ENCODE measurements at places on chromosomes 2 and 18.
A peak's percentile ranks its signal among the peaks of the same experiment; 100 is the strongest.

- DNase-seq, result no peak
These were observed 63.6 kb downstream of the ACKR3 start for GRCh38 chr2:236633219-236633570.

DNA sequence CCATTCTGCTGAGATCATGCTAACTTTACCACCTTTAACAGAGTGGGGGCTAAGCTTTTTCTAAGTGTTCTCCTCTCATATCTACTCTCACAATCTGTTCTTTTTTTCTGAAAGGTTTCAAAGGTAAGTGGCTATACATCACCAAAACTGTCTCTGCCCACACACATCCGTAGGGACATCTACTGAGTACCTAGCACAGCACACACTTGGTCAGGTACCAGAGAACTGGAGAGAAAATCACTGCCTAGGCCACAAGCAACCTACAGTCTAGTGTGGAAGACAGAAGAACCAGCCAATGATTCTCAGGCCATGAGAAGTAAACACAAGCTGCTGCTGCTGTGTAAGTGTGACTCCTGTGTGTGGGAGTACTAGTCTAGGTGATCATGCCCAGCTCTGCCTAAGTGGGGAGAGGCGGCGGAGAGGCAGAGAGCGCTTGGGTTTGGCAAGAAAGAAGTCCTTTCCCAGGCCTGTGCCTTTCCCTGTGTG, 176.1 kb upstream of the ZFP36L2 start:
- DNase-seq, result no peak

- DNase-seq, result no peak
These were observed 691.9 kb upstream of the TMEFF2 start for GRCh38 chr2:192886636-192887035.

DNA sequence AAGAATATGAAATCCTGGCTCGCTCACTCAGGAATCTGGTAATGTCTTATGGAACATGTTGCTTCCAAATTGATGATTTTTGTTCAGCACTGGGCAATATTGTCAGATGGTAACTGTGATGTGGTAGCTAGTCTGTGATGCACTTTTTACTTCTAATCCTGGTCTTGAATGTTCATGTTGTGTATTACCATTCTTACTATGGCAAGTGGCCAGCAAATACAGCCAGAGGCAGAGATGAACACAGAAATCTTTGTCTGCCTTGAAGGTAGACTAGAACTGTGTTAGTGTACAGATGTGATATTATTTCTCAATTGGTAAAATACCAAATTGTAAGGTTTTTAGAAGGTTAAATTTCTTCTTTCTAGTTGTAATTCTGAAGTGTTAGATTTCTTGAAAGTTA, 83.3 kb downstream of the UBE2E3 start:
- DNase-seq, result no peak

- DNase-seq, result no peak
These were observed 40.9 kb downstream of the RNF144A start for GRCh38 chr2:6957910-6958615.

DNA sequence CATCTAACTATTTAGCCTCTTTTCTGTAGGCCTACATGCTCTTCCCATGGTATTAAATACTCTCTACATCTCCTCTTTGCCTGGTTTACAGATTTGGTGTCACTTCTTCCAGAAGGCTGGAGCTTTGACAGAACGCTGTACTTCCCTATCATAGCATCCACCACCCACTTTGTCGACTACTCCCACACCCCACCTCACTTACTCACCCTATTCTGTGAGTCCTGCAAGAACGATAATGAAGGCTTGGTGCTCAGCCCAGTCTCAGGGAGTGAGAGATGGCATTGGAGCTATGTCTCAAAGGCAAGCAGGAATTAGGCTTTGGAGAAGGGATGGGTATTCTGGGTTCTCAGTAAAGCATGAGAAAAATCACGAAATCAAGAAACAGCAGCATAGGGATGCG, 20.3 kb upstream of the KDM3A start:
- DNase-seq, result no peak

DNA sequence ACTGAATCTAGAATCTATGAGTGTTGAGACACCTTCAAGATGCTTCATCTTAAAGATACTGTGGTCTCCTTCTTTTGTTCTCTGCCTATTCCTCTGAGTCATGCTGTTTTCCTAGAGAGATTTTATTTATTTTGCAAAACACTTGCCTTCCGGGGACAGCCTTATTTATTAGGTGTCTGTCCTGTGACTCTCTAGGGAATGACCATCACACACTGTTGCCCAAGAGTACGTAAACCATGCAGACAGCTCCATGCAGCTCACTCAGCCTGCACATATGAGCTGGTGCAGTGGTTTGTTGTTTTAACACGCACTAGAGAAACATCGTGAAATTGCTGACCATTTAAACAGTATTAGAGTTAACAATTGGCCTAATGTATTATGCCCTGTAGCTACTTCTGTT, 12.4 kb upstream of the ADCYAP1 start:
- no peak for DNase-seq

GRCh38 chr2:221571025-221571550, 1.0 kb downstream of the EPHA4 start:
- no peak for DNase-seq

- no peak for DNase-seq
These were observed 60.4 kb downstream of the COL4A4 start for GRCh38 chr2:227103583-227103982.

- DNase-seq, result no peak
These were observed 28.8 kb upstream of the INO80C start for GRCh38 chr18:35526495-35527059.

DNA sequence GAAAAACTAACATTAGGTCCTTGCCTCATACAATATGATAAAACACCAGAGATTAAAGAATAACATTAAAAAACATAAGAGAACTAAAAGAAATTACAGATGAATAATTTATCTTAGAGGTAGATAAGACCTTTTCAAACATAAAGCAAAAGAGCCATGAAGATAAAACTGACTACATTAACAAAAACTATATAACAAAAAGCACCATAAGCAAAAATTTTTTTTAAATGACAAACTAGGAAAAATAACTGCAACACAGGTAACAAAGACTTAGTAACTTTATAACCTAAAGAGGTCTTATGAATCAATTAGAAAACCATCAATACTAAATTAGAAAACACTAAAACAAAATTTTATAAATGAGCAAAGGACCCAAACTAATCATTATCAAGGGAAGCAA, 16.3 kb upstream of the SERTAD2 start:
- DNase-seq, result no peak

GRCh38 chr2:170141865-170142264, 36.1 kb upstream of the MYO3B start:
- DNase-seq, result no peak

DNA sequence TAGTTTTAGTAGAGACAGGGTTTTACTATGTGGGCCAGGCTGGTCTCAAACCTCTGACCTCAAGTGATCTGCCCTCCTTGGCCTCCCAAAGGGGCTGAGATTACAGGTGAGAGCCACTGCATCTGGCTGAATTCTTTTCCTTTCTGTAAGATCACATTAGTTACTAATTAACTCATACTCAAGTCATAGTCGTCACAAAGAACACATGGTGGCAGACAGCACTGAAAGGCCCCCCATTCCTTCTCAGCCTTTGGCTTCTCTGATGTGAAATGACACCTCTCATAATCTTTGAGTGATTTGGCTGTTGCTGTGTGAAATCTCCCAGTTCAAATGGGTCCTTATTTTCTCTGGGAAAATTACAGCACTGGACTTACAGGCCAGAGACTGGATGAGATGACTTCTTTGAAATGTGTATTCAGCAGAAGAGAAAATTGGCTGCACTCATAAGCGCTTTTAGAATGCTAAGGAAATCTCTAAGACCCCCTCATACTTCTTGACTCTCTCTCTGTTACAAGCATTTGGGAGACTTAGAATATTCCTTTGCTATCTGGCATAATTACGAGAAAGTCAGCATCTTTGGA, 764.8 kb downstream of the RNF144A start:
- DNase-seq, result no peak

- no peak for DNase-seq
These were observed 59.5 kb upstream of the BCL2L11 start for GRCh38 chr2:111061191-111061590.

- no peak for DNase-seq
These were observed 58.1 kb downstream of the ST3GAL5 start for GRCh38 chr2:85830645-85831044.

GRCh38 chr2:26344581-26345282, 1.2 kb upstream of the SELENOI start:
- peak; percentile 87 for DNase-seq

- DNase-seq, result no peak
These were observed 421 bp upstream of the CNTNAP5 start for GRCh38 chr2:124024561-124025170.

DNA sequence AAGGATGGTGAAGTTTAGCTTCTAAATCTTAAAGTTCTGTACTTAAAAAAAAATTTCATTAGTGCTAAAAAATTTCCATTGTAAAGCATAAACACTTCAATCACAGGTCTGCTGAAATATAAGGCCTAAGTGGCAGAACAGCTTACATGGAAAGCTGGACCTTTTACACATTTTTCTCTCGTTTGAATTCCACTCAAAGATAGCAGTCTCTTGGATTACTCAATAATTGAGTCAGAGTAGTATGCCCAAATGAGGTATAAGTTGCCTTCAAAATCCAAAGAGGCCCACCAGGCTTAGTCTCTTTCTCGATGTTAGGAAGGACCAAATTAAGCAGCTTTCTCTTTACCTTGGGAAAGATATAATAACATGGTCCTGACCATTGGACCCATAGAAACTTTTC, 220.4 kb upstream of the CWC22 start:
- no peak for DNase-seq

DNA sequence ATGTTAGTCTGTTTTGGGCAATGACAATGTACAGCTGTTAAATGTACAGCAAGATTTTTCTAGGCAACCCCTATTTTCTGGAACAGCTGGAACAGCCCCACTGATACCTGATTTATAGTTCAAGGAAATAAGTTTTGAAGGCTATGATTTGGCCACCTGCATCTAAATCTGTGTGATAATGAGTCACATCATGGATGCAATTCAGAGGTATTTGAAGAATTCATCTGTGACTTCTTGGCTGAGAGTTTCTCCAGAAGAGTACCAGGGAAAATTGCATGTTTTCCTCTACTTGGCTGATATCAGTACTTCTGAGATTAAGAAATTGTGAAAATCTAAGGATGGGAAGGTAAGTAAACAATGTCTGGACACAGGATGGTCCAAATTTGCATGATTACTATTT, 40.7 kb upstream of the NT5C1B start:
- DNase-seq, result no peak

DNA sequence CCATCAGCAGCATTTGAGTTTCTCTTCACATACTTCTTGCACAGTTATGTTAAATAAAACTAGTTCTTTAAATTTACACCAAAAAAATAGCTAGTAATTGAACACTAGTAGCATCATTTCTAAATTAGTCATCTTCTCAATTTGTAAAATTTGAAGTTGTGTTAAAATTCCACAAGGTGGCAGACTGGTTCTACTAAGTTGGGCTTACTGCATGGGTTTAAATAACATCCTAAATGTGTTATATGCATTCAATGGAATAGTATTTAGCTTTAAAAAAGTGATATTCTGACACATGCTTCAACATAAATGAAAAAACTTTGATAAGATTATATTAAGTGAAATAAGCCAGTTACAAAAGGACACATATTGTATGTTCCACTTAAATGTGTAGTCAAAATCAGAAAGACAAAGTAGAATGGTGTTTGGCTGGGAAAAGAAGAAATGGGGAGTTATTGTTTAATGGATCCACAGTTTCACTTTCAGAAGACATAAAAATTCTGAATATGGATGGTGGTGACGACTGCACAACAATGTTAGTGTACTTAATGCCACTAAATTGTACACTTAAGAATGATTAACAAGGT, 28.7 kb upstream of the RPRD1A start:
- DNase-seq, result no peak

- peak; percentile 74 for DNase-seq
These were observed 23.2 kb downstream of the CAB39 start for GRCh38 chr2:230735884-230736283.

DNA sequence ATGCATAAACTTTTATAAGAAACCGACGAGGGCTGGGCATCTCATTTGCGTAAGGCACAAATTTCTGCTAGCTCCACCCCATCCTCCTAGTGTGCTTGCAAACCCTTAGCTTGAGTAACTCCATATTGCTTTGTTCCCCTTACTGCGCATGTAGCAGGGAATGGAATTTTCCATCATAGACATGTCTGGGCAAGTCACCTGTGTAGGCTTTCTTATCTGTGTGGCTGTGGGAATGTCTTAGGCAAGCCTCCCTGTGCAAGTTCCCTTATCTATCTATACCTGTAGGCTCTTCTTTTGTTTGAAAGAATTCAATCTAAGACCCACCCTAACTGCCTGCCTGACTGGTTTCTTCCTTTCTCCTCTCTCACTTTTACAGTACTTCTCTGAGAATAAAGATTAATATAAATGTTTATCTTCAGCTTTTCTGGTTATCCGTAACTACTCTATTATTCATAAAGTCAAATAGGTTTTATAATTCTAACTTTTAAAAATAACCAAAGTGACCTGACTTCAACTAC, 217.6 kb upstream of the FIGN start:
- peak; percentile 69 for DNase-seq

DNA sequence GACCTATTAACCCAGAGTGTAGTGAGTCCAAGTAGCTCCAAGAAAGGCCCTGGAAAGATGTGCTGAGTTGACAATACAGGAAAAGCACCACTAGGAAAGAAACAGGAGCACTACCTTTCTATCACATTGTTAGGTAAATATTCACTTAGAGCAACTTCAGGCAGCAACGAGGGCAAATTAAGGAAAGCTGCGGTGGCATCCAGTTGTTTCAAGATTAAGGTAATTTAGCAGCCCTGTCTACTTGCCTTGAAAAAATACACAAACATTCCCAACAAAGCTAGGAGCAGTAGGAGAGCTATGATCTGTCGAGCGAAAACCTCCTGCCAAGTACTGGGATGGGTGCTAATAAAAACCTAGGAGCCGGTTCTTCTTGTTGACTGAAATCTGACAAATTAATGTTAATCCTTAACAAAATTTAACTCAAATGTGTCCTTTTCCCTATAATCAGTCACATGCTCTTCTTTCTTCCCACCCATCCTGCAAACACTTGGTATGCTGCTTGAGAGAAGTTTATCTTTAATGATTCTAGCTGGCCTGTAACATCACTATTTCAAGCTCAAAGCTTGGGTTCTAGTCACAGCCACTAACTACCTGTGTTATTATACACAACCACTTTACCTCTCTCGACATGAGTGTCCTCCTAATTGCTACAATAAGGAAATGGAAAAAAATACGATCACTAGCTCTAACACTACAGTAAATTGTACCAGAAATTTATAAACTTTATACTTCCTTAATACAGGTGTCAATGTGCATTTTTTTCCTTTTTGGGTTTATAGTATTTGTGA, 2.0 kb downstream of the ACAA2 start:
- no peak for DNase-seq

- DNase-seq, result no peak
These were observed 34.3 kb downstream of the GIGYF2 start for GRCh38 chr2:232731470-232731869.
